Central memory CD8-positive, alpha-beta T cell (primary cell): ENCODE measurements at places on chromosomes 11 and 22.

DNA sequence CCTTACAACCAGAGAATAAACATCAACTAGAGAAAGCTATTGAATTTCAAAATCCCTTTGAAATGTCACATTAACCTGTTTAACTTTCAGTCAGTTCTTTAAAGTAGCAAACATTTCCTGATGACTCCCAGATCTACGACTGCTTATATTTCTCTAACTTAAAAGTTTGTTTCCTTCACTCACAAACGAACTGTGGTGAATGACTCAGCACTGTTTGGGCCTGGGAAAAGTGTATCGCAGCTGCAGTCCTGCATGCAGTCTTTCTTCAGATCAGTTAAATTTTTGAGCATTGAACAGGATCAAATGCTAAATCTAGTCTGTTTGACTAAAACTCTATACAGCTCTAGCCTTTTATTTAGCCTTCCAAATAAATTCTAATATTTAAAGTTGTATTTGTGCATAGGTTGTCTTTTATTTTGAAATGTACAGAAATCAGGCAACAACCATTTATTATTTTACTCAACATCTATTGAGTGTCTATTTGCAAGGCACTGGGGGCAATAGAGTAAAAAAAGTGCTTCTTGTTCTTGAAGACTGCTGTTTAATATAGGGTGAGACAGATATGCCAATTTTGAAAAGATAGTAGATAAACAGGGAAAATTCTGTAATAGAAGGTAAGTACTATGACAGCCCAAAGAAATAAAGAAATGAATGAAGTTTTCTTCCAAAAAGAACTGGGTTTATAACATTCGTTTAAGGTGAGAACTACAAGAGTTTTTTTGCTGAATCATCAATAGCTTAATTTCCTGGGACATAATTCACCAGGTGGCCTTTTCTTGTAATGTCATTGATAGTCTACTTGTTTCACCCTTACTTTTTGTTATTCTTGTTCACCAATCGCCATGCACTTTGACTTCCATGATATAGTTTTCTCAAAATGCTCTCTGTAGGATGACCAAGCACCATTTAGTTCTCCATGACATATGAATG lies 235.4 kb downstream of the METTL15 start:
- no peak for DNase-seq

GRCh38 chr11:45919806-45920530 lies 2.3 kb upstream of the PEX16 start:
- DNase-seq = no peak

DNA sequence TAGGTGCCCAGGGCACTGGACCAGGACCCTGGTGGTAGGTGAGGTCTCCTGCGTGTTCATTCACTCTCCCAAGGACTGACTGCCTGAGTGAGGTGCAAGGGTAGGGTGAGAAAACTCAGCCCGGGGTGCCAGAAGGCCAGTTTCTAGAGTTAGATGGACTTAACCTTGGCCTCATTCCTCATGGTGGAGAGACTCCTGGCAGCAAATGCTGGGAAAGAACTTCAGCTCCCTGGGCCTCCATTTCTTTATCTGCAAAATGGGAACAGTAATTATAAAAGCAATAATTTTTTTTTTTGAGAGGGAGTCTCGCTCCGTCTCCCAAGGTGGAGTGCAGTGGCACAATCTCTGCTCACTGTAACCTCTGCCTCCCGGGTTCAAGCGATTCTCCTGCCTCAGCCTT lies 47.7 kb downstream of the TRIOBP start:
- DNase-seq = no peak

- DNase-seq = no peak
Observed at GRCh38 chr11:35740061-35740799, 77.7 kb downstream of the TRIM44 start.

DNA sequence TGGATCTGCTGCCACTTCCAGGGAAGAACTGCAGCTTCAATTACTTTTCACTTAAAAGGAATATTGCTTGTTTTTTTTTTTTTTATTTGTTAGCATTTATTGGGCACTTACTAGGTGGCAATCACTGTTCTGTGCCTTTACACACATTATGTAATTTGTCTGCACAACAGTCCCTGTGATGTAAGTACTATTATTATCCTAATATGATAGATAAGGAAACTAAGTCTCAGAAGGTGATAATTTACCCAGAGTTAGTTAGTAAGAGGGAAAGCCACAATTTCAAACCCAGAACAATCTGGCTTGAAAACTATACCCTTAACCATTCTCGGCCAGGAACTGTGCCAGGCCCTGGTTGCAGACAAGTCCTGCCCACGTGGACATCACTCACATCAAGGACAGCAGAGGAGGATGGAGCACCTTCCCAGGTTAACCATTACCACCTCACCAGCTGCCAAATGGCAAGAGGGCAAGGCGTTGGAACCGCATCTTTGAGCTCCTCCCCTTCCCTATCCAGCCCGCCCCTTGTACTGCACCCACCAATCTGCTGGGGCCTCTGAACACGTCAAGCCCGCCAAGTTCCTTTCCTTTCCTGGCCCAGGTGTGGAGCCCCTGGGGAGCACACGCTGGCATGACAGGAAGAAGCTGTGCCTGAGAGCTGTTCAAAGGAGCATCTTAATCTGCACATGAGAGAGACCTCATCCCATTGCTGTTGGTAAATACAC lies 78.4 kb downstream of the NAV2 start:
- DNase-seq = no peak
